ENCODE measurements at places on chromosomes 5 and 9.

DNA sequence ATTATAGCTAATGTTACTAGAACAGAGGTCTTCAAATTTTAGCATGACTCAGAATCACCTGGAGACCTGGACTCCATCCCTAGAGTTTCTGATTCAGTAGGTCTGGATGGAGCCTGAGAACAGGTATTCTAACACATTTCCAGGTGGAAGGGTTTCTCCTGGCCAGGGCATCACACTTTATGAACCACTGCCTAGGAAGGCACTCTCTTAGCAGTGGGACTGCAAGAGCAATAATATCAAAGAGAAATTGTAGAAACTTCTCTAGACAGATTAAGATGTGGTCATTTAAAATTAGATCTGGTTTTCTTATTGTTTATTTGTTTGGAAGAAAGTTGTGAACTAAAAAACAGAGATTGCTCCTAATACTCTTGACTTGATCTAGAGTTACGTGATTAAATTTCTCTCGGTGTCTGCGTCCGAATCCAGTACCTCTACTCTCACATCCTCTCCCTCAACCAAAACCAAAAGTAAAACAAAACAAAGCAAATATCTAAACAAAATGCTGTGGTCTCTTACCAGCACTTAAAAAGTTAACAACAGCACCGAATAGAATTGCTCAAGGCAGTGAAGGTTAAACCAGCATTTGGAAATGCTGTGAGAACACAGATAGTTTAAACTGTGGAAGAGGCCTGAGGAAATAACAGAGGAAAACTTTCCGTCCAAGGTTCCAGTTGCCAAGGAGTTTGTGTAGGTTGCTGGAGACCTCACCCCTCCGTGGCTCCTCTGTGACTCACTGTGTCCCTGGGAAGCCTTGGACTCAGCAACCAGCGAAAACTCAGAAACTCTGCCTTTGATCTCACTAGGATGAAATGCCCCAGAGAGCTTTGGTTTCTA lies 193.4 kb downstream of the ARRDC3 start:
- DNase-seq, result no peak

DNA sequence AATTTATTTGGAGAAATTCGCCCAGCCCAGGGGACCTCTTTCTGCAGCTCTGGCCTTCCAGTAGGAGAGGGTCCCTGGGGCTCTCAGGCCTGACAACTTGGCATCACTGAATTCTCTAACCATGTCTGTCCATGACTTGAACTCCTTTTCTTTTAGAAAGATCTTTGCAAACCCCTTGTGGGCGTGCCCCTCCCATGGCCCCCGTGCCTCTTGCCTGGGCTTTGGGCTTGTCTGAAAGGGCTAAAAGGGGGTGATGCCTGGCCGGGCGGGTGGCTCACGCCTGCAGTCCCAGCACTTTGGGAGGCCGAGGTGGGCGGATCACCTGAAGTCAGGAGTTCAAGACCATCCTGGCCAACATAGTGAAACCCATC lies 3.2 kb upstream of the SQSTM1 start:
- DNase-seq, result no peak

- DNase-seq, result no peak
These were observed 346.0 kb downstream of the KDM4C start for GRCh38 chr9:7103771-7104170.

DNA sequence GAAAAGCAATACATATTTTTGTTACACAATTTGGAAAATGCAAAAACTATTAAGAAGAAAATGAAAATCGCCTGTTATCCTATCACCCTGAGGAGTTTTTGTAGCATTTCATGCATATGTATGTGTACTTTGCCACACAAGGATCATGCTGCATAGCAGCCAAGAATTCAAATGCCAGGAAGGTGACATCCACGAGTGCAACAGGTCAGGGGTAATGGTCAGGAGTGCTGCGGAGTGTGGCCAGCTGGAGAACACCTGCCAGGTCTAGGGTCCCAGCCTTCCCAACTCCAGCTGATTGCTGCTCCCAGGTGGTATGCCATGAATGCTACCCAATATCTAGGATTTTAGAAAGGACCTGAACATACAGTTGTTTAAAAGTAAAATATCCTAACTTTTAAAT lies 617.1 kb downstream of the PRELID2 start:
- DNase-seq, result no peak

GRCh38 chr5:57317341-57317740 lies 143.5 kb downstream of the GPBP1 start:
- no peak for DNase-seq

- no peak for DNase-seq
These were observed 24.0 kb downstream of the OR1J1 start for GRCh38 chr9:122453677-122454135.

- no peak for DNase-seq
These were observed 85.1 kb downstream of the NDUFAF2 start for GRCh38 chr5:61030163-61030482.

DNA sequence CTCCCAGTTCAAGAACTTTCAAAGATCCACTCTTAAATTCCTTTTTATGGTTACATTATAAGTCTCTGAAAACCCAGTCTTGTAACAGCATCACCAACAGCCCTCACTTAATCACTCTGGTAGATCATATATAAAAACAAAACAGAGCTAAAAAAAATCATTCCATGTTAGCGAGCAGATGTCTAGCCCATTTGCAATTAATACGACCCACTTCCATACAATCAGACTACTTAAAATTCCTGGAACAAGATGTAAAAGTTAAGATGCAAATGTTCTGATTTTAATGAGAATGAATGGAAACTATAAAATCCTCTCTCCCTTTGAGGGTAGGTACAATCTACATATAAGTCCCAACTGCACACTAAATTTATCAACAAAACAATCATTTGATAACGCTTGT lies 167.0 kb downstream of the MED27 start:
- DNase-seq, result no peak

DNA sequence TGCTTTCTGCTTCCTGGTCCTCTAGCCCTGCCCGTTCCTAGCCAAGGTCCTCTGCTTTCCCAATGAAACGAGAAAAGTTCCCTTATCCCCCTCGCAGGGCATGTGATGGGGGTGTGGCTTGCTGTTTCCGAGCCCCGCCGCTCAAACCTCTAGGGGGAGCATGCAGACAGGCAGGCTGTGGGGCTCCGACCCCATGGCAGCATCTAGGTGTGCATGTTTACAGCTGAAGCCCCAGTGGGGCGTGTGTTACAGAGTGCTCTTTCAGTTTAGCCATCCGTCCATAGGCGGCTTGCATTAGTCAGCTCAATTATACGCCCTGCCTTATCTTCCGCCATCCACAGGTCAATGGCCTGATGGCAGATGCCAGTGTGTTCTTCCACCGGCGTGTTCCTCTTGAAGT lies 48.3 kb upstream of the SPATA31E1 start:
- no peak for DNase-seq

DNA sequence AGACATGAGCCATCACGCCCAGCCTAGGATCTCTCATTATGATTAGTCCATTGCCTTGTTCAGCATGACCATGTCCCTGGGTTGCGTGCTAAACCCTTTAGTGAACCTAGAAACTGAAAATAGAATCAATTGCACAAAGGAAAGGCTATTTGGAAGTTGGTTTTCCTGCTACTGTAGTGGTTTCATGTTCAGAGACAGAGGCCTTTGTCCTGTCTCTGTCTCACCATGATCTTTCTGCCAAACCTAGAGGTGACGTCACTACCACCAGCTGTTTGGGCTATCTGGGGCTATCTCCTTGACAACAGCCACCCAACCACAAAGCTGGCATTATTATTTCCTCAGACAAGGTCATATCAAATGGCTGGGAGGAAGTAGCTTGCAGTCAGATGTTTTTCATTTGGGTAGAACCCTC lies 4.0 kb upstream of the CDK5RAP2 start:
- no peak for DNase-seq

- DNase-seq, result no peak
These were observed 297.4 kb upstream of the ZNF608 start for GRCh38 chr5:125043781-125044391.

- DNase-seq, result no peak
These were observed 605.1 kb upstream of the KLF4 start for GRCh38 chr9:108094676-108094993.

- no peak for DNase-seq
These were observed 26.1 kb downstream of the SMIM32 start for GRCh38 chr5:136166909-136167308.

- no peak for DNase-seq
These were observed 153.6 kb downstream of the BRINP1 start for GRCh38 chr9:119215651-119216050.

- no peak for DNase-seq
These were observed 403.5 kb downstream of the SPOCK1 start for GRCh38 chr5:137095597-137095996.

DNA sequence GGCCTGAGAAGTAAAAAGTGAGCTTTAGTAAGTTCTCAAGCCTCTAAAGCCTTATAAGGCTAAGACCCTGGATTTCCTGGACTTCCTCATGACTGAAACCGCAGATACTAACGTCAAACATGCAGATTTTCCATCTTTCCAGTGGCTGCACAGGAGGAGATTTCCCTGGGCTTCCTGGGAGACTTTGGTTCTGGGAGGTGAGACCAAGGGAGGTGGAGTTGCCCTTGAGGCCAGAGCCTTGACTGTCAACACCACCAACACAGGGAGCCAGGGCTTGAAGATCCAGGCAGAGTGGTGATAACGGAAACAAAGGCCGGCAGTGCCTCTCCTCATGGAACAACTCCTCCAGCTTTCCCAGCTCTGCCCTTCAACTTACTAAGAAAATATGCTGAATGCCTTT lies 144.7 kb upstream of the LRRTM2 start:
- DNase-seq, result no peak

DNA sequence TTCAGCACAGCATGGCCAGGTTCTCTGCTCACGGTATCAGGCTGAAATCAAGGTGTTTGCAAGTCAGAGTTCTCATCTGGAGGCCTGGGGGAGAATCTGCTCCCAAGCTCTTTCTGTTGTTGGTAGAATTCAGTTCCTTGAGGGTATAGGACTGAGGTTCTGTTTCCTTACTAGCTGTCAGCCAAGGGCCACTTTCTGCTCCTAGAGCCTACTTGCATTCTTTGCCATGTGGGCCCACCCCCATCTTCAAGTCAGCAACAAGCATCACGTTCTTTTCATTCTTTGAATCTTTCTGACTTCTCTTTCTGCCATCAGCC lies 7.4 kb upstream of the CDC42SE2 start:
- no peak for DNase-seq

DNA sequence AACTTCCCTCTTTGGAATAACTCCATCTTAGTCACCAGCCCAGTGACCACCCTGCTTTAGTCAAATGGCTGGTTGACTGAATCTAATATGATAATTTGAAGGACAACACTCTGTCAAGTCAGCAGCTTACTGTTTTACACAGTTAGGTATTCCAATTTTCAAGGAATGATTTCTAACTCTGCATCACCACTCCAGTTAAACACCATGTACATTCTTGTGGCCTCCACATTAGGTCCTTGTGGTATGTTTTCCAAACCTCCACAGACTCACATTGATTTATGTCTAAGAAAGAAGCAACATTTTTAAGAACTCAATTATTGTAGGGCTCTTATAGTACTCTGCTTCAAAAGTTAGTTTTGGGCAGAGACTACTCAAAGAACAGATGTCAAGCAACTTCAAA lies 110.7 kb downstream of the TLE1 start:
- no peak for DNase-seq

DNA sequence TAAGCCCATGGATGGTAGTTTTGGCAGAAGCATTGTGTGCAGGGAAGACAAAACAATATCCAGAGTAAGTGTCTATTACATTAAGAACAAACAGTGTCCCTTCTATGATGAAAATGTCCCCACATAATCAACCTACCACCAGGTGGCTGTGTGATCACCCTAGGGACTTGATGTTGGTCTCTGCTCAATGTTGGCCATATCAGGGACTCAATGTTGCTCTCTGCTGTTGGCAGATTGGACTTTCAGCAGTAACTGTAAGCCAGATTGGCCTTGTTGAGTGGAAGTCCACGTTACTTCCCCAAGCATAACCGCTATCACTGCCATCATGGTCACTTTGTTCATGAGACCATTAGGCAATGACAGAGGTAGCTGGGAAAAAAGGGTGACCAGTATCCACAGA lies 52.8 kb upstream of the PRSS3 start:
- no peak for DNase-seq

GRCh38 chr9:104177003-104177611 lies 83.0 kb downstream of the SMC2 start:
- no peak for DNase-seq

GRCh38 chr5:180495292-180495691 lies 1.1 kb downstream of the CNOT6 start:
- DNase-seq, result no peak

GRCh38 chr5:168153263-168153875 lies 138.1 kb upstream of the WWC1 start:
- no peak for DNase-seq

- DNase-seq, result no peak
These were observed 106.2 kb upstream of the SARDH start for GRCh38 chr9:133844398-133844784.

Data from activated effector memory CD4-positive, alpha-beta T cell treated with Interleukin-2 at 50 U/mL for 16 hours (primary cell).